Left ventricle myocardium inferior (tissue), 1 donor: ENCODE measurements at places on chromosomes 7 and 10. TPM values are rescaled to one million over a fixed set of nuclear protein-coding genes. Genes with fewer than 3 reads are reported as not detected.

DNA sequence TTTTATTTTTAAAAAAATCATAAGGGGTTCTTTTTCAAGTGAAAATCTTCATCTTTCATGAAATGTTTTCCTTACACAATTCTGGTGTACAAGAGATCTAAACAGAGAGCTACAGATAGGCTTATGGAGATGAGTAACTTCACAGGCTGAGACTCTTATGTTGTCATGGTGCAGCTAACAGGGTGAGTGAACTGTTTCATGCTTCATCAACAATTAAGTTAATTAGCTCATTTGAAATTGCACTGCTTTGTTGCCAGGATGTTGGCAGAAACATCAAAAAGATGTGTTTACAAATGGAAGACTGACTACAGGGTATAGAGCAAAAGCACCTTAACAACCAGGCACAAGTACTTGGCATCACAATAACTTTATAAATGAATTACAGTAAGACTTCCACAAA is 230.8 kb downstream of the FOXP2 start:
- DNase-seq: no peak
- H3K4me1 ChIP-seq: no peaks in the 10 kb centered on the region
- no peaks in the 10 kb centered on the region for H3K36me3 ChIP-seq
- no peak overlapping the region for H3K4me3 ChIP-seq
- H3K27ac ChIP-seq: no peak overlapping the region
- no peaks in the 10 kb centered on the region for H3K27me3 ChIP-seq

DNA sequence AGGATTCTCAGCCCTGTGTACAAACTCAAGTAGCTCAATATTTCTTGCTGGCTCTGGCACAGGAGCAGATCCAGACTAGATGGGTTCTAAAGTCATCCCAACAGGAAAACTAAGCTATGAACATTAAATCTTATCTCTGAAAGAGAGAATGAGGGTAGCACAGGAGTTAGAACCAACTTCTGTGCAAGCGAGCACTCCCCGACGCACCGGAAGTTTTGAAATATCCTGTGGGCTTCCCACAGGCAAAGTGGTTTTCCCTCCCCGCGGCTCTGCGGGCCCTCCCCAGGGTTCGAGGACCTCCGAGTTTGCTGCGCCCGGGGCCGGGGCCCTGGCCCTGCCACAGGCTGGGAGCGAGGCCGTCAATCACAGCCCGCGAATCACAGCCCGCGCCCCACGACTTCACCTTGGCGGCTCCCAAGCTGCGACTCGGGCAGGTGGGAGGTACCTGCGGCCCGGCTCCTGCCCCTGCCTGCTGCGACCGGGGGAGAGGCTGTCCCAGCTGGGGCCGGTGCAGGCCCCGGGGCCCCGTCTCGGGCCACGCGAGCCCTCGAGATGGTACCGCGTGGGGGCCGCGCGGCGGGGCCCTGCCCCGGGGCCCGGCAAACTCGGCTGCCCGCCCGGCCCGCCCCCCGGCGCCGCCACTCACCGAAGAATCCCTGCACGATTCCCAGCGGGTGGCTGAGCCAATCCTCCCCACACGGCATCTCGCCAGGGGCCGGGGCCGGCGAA is 598 bp downstream of the MCMBP start:
- peak; percentile 51 for DNase-seq
- H3K4me3 ChIP-seq: peak overlapping the region; percentile 86

- no peak overlapping the region for H3K4me3 ChIP-seq
- H3K4me1 ChIP-seq: peaks cover 9% of the 10 kb centered on the region
- H3K27ac ChIP-seq: no peak overlapping the region
These were observed 108.9 kb upstream of the FAM20C start for GRCh38 chr7:83441-83840.

GRCh38 chr7:42907316-42907715 is 4.6 kb downstream of the C7orf25 start:
- H3K4me1 ChIP-seq: peaks cover 33% of the 10 kb centered on the region
- no peaks in the 10 kb centered on the region for H3K27me3 ChIP-seq
- no peak for DNase-seq
- H3K27ac ChIP-seq: no peak overlapping the region
- H3K36me3 ChIP-seq: no peaks in the 10 kb centered on the region

- H3K27me3 ChIP-seq: peaks cover 8% of the 10 kb centered on the region
- DNase-seq: no peak
- no peak overlapping the region for H3K27ac ChIP-seq
- H3K4me1 ChIP-seq: no peaks in the 10 kb centered on the region
These were observed 524.0 kb upstream of the PFKP start for GRCh38 chr10:2543142-2543886.

DNA sequence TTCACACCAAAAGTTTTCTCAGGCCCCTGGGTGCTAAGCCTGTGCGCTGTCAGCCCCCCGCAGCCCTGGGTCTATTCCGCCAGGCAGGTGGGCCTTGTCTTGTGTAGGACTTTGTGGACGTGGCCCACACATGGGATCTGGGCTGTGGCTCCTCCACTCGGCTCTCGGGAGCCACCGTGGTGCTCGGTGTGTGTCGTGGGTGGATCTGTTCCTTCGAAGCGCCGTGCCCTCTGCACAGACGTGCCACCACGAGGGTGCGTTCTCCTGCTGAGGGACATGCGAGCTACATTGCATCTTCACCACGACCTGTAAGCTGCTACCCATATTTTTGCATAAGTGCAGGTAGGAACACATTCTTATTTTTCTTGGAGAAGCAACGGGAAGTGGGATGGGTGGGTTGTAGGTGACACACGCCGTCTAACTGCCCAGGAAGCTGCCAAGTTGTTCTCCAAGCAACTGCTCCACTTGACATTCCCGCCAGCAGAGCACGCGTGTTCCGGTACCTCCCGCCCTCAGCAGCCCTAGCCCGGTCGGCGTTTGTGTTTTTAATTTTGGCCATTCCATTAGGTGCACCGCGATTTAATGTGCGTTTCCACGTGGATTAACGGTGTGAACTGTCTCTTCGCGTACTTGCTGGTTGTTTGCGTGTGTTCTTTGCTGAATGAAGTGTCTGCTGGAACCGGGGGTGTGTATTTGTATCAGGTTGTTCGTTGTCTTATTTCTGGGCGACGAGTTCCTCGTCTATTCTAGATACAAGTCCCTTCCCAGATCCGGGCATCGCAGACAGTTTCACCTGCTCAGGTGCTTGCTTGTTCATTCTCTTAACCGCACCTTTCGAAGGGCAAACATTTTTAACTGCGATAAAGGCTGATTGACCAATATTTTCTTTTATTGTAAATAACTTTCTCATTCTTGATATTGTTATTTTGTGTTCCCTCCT is 47.4 kb upstream of the CFAP46 start:
- no peak overlapping the region for H3K4me3 ChIP-seq
- H3K27ac ChIP-seq: no peak overlapping the region
- peaks cover 52% of the 10 kb centered on the region for H3K27me3 ChIP-seq
- H3K36me3 ChIP-seq: no peaks in the 10 kb centered on the region
- DNase-seq: no peak
- H3K4me1 ChIP-seq: peaks cover 4% of the 10 kb centered on the region

- peaks cover 16% of the 10 kb centered on the region for H3K4me1 ChIP-seq
- no peak overlapping the region for H3K4me3 ChIP-seq
- no peak for DNase-seq
- H3K27me3 ChIP-seq: no peaks in the 10 kb centered on the region
These were observed 102.0 kb upstream of the SAMD8 start for GRCh38 chr10:75009426-75009825.

GRCh38 chr7:70416347-70416985 is 715.5 kb upstream of the GALNT17 start:
- no peaks in the 10 kb centered on the region for H3K27me3 ChIP-seq
- H3K27ac ChIP-seq: no peak overlapping the region
- no peak for DNase-seq
- no peak overlapping the region for H3K4me3 ChIP-seq
- no peaks in the 10 kb centered on the region for H3K36me3 ChIP-seq
- H3K4me1 ChIP-seq: no peaks in the 10 kb centered on the region

DNA sequence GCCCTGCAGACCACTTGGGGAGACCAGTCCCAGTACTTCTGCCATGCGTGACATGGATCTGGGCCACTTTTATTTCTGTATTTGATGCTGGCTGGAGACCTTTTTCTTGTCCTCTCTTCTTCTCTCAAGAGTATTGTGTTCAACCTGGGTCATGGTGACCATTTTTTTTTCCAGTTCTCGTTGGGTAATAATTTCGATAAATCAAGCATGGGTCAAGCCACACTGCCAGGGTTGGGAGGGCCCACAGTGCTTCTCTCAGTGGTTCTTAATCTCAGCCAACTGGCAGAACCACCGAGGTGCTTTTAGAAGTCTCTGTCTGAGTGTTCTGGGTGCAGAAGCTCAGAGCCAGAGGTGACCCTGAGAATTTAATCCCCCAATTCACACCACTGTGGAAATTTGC is 269.9 kb downstream of the SEC23IP start:
- no peak overlapping the region for H3K27ac ChIP-seq
- no peaks in the 10 kb centered on the region for H3K4me1 ChIP-seq
- H3K4me3 ChIP-seq: no peak overlapping the region

DNA sequence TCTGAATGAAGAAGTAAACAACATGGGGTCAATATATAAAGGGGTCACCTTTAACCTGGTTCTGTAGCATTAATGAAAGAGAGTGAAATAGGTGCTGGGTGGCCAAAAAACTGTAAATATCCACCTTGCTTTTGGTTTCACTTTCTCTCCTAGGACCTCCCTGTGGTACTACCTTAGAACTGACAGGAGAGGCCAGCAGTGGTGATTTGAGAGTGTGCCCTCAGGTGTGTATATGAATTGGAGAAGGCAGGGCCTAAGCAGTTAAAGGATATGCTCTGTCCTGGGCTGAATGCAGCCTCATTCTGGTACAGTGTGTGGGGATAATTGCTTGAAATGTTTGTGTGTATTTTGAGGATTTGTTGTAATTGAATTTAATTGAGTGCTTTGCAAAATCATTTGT is 62.0 kb downstream of the BBS9 start:
- H3K4me3 ChIP-seq: no peak overlapping the region
- H3K27me3 ChIP-seq: no peaks in the 10 kb centered on the region
- H3K27ac ChIP-seq: no peak overlapping the region
- no peak for DNase-seq
- no peaks in the 10 kb centered on the region for H3K36me3 ChIP-seq
- peaks cover 4% of the 10 kb centered on the region for H3K4me1 ChIP-seq

- DNase-seq: no peak
- H3K27me3 ChIP-seq: peaks cover 1% of the 10 kb centered on the region
- H3K4me3 ChIP-seq: no peak overlapping the region
- H3K36me3 ChIP-seq: no peaks in the 10 kb centered on the region
- peak overlapping the region; percentile 70 for H3K27ac ChIP-seq
These were observed 35.1 kb upstream of the WIPF3 start for GRCh38 chr7:29771081-29771816.

DNA sequence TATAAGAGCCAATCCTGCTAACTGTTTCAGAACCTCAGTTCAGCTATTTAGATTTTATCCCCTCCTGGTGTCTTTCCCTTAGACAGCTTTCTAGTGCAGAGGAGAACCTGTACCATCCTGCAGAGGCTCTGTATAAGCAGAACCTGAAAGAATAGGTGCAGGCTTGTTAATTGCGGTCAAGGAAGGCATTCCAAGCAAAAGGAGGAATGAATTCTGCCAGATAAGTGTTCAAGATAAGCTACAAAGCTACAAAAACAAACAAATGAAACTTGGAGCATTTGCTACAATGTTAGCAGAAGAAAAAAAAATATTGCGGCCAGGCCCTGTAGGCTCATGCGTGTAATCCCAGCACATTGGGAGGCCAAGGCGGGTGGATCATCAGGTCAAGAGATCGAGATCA is 32.6 kb upstream of the AGMO start:
- H3K27me3 ChIP-seq: no peaks in the 10 kb centered on the region
- no peak overlapping the region for H3K27ac ChIP-seq
- no peak for DNase-seq
- no peak overlapping the region for H3K4me3 ChIP-seq
- no peaks in the 10 kb centered on the region for H3K4me1 ChIP-seq
- no peaks in the 10 kb centered on the region for H3K36me3 ChIP-seq

LDB3 gene
- 1,542 TPM for total RNA-seq

SMO gene
- 4.6 TPM for total RNA-seq

CPA1 gene
- total RNA-seq: not detected

SLC26A4 gene
- 0.41 TPM for total RNA-seq

PPP1R17 gene
- total RNA-seq: not detected

FAM25C gene
- total RNA-seq: not detected

CFTR gene
- total RNA-seq: 0.11 TPM

PLXNA4 gene
- total RNA-seq: 18.1 TPM
